HFF-Myc (cell line): ENCODE measurements at places on chromosomes 2 and 18.

- DNase-seq = no peak
Measured at GRCh38 chr2:40384714-40385113, 67.2 kb downstream of the SLC8A1 start.

- DNase-seq = no peak
Measured at GRCh38 chr2:21676041-21676440, 552.3 kb downstream of the TDRD15 start.

DNA sequence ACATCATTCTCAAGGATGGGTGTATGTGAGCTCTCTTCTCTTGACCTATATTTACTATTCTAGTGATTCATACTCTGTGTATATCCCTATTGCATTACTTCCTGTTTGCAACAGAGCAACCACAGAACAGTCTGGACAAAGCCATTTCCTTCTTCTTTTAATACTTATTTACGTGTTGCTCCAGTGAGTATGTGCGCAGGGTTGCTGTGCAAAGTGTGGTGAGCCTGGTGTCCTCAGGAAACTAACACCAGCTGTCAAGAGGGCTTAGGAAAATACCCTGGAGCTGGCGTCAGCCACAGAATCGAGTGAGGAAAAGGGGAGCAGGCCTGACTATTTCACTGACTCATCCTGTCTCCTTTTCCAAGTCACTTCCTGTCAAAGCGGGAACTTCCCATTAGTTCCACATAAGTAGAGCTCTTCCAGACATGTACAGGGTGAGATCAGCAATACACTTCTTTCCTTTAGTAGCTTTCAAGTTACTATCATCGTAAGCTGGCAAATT, 214.1 kb upstream of the COPS8 start:
- DNase-seq = peak; percentile 98

GRCh38 chr2:30886080-30886479, 78.8 kb upstream of the CAPN13 start:
- no peak for DNase-seq

DNA sequence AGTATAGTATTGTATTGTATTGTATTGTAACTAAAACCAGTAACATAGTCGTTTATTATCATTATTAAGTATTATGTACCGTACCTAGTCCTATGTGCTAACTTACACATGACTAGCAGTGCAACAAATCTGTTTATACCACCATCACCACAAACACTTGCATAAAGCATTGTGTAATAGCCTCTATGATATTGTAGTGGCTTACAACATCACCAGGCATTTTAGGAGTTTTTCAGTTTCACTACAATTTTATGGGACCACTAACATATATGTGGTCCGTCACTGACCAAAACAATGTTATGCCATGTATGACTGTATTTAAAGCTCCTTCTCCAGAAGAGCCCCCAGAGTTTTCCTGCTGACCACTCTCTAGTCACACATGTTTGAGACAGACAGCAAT, 306.2 kb downstream of the SETBP1 start:
- DNase-seq = no peak

DNA sequence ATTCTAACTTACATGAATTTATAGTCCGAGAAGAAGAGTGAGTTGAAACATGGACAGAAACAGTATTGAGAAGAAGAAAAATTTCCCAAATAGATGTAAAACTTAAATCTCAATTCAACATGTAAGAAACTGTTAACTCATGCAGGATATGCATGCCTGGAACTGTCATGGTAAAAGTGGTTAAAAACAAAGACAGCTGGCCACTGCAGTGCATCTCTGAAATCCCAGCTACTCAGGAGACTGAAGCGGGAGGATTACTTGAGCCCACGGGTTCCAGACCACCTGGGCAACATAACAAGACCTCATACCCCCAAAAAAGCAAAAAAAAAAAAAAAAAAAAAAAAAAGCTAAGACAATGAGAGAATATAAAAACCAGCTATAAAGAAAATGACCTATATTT, 93.0 kb upstream of the TTC27 start:
- no peak for DNase-seq

DNA sequence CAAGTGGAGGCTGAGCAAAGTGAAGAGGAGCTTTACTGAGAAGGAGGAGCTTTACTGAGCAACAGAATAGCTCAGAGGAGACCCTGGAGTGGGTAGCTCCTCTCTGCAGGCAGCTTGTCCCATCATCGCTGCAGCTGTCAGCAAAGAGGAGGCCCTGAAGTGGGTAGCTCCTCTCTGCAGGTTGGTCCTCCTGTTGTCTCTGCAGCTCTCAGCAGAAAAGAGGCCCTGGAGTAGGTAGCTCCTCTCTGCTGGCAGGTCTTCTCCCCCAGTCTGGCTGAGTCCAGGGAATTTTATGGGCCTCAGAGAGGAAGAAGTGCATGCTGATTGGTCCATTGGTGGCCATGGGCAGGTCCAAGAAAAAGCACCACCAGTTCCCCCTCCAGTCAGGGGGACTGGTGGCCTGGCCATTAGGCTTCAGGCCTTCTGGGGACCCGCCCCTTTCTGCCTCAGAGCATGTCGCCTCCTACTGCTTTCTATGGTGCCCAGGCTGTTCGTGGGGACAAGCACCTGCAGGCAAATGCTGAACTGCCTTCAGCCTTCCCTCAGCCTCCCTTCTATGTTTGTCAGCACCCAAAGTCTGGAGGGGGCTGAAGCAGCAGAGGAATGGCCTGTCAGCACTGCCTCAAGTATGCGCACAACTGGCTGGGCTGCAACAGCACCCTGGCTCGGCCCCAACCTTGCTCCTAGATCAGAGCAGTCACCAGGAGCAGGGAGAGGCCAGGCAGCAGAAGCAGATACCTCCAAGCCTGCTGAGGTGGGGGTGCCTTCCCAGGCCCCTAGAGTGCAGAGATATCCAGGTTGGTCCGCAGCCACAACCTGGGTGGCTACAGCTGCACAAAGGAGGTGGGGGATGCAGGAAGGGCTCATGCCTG, 5.9 kb downstream of the ZSCAN30 start:
- DNase-seq = no peak

DNA sequence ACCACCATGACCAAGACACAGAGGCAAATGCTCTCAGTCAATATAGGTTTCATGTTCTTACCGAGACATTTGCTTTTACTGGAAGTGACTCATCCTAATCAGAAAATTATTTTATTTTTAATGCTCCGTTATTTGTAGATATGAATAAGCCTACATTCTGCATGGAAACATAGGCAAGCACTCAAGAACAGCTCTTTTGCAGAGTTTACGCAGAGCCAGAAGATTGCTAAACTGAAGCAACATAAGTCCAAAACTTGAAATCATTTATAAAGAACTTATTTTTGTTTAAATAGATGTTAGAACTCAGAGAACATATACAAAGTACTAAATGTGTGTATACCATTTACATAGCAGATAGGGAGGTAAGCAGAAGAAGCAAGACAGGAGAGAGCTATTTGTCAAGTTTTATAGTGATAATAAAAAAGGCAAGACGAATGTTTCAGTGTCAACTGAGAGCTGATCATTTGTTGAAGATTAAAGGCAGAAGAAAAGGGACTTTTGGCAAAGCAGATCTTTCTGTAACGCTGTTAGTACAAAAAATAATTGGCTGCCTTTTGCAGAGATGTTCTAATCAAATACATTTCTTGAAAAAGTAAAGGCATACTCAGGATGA, 12.4 kb upstream of the PPP1R1C start:
- DNase-seq = no peak

- DNase-seq = no peak
Measured at GRCh38 chr2:55519938-55520885, 694 bp downstream of the CFAP36 start.

DNA sequence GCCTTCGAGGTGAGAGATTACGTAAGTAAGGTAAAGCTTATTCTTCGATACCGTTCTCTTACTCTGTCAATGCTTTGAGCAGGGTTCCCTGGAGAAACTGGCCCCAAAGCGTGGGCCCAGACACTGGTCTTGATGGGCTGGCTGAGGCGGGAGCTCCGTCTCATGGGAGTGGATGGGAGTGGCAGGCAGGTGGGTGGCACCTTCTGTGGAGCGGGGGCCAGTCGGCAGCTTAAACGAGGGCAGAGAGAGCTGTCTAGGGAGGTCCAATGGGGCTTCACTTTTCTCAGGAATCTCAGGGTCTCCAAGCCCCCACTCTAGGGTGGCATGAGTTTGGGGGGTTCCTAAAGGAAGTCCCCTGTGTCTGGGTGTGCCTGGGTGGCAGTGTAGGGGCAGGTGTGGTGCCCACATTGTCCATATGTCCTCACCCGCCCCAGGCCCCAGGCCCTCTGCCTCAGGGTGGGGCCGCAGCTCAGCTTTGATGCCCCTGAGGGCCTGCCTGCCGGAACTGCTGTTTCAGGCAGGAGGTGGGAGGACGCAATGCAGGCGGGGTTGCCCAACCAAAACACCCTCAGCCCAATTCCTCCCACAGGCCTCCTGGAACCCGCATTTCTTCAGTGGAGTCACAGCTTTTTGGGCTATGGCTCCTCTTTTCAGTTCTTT, 32.5 kb upstream of the FOSL2 start:
- no peak for DNase-seq

- DNase-seq = no peak
Measured at GRCh38 chr2:215390550-215390913, 45.3 kb downstream of the FN1 start.

DNA sequence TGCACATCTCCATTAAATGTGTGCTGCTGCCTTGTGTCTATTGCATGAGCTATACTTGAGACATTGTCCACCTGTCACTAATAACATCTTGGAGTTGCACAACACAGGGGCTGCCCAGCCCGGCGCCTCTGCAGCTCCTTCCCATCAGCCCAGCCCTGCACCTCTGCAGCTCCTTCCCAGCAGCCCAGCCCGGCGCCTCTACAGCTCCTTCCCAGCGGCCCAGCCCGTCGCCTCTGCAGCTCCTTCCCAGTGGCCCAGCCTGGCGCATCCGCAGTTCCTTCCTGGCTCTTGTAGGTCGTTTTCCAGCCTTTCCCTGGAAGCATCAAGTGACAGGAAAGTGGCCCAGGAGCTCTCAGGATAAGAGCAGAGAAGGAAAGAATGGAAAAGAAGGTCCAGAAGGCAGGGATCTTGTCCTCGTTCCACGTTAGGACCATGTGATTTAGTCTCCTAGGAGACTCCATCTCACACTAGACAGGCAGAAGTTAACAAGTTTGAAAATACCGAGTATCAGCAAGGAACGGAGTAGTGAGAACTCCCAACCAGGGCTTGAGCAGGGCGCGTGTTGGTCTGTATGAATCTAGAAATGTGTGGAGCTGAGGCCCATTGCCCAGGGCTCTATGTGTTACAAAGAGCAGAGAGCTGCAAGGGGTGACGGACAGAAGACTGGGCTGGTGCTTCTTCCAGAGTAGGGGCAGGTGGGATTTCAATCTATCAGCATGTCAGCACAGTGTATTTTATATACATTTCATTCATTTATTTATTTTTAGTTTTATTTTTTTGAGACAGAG, 115.7 kb upstream of the TPO start:
- no peak for DNase-seq

DNA sequence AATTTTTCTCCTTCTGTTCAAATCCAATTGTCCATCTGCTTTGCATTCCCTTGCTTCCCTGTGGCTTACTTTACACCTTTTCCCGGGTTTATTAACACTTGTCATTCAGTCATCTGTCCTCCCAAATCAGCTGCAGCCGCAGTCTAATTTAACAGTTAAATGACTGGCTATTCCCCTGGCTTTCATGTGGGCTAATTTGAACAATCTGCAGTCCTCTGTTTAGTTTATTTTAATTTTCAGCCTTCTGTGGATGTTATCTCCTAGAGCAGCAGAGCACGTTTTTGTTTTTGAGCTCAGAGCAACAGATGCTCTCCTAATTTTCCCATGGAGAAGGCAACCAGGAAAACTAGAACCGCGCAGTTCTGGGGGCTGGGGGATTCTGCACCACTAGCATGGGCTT, 55.0 kb downstream of the MEP1B start:
- no peak for DNase-seq

DNA sequence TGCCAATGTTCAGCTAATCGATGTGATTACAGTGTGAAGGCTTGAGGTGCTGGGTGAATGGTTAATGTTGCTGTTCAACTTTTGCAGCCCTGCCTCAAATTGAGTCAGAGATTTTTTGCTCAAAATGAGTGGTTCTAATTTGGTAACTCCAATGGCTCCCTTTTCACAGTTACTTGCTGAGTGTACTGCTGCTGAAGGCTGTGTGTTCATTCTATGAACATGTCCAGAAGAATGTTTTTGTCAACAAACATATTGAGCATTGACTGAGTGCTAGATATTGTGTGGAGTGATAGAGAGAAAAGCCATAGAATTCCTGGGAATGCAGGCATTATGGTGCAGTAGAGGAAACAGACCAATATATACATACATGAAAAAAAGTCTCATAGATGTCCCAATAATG, 39.0 kb upstream of the TCF4 start:
- no peak for DNase-seq

DNA sequence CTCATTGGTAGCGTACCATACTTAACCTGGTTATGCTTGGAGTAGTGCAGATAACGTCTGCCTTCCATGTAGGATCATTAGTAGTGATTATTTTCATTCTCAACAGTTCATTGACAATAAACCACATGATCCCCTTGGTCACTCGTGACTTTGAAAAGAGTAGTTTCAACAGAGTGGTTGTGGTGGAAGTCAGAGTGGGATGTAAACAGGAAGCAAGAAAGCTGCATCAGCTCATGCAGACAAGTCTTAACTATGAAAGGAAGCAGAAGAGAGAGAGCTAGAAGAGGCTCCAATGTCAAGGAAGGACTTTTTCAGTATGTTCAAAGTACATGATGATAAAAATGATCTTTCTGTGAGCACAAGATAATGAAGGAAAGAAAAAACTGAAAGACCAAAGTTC, 287.4 kb downstream of the MBD2 start:
- DNase-seq = no peak

DNA sequence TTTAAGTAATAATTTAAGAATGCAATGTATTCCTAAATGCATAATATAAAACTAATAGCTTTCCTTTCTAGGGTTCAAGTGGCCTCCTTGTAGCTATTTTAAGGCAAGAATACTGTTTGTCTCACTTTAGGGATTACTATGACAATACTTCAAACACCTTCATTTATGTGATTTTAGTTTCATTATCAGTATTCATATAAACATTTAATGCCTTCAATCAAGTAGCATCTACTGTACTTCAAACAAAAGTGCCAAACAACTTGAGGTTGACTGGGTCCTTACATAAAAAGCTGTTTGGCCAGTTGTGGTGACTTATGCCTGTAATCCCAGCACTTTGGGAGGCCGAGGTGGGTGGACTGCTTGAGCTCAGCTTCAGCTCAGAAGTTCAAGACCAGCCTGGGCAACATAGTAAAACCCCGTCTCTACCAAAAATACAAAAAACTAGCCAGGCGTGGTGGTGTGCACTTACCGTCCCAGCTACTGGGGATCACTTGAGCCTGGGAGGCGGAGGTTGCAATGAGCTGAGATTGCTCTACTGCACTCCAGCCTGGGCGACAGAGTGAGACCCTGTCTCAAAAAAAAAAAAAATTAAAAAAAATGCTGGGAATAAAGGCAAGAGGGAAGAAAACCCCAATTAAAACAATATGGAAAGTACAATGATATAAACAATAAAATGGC, 9.3 kb downstream of the MEX3C start:
- no peak for DNase-seq

GRCh38 chr2:20916604-20917286, 93.8 kb upstream of the LDAH start:
- DNase-seq = peak; percentile 4

- DNase-seq = no peak
Measured at GRCh38 chr2:10865841-10866240, 45.9 kb upstream of the KCNF1 start.
